ENCODE measurements at places on chromosomes 2 and 18.

GRCh38 chr2:218858138-218858445 lies 1.5 kb upstream of the WNT6 start:
- no peak for DNase-seq

DNA sequence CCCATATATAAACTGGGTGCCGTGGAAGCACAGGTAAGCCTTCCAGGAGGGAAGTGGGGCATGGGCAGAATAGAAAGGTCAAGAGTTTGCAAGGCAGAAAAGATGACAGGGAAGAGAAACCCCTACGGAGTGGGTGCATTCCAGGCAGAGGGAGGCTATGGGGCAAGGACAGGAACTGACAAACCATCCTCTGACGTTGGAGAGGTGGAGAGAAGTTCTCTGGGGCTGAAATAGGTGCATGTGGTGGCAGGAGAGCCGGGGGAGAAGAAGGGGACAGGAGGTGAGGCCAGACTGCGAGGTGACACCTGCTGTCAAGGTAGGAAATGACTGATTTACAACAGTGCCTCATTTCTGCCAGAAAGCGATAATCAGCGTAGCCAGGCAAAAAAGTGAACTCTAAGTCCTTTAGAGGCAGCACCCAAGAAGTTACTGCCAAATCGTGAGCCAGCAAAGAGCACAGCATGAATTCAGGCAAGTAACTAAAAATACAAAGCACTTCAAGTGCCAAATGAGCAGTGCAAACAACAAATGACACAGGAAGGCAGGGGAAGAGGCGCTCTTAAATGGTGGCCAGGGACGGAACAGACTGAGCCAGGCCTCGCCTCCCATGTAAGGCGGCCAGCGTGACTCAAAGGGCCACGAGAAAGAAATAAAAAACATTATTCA lies 113.3 kb upstream of the ACVR1C start:
- DNase-seq, result no peak

GRCh38 chr2:46296840-46297545 lies at the start of gene EPAS1:
EPAS1 (plus strand) TSS chr2:46297407; CDS start chr2:46297912, 505 bp downstream.
- DNase-seq, result peak; percentile 46

- DNase-seq, result no peak
These were observed 62.8 kb downstream of the HDAC4 start for GRCh38 chr2:239337877-239338484.

DNA sequence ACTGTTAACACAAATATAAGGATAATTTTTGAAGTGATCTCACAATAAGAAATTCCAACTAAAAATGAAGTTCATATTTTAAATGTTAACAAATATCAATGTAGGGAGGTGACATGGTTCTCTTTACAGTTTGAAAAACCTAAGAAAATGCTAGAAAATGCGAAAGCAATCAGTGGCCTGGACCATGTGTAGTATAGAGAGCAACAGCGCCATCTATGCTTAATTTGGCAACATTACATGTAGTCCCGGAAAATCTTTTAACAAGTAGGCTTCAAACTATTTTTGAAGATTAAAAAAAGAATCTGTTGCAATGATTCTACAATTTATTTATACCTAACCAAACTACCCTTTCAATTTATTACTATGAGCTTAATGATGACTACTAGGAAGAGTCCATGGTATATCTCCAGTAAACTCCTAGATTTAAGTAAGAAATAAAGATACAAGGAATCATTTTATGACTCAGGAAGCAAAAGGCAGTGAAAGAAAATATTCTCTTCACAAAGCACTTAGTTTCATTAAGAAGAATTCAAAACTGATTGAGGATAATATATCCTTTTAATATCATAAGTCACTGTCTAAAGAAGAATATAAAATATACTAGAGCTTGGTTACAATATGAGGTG lies 33.3 kb downstream of the NDUFA10 start:
- no peak for DNase-seq

GRCh38 chr2:96916646-96917543 lies 47.0 kb upstream of the SEMA4C start:
- no peak for DNase-seq

DNA sequence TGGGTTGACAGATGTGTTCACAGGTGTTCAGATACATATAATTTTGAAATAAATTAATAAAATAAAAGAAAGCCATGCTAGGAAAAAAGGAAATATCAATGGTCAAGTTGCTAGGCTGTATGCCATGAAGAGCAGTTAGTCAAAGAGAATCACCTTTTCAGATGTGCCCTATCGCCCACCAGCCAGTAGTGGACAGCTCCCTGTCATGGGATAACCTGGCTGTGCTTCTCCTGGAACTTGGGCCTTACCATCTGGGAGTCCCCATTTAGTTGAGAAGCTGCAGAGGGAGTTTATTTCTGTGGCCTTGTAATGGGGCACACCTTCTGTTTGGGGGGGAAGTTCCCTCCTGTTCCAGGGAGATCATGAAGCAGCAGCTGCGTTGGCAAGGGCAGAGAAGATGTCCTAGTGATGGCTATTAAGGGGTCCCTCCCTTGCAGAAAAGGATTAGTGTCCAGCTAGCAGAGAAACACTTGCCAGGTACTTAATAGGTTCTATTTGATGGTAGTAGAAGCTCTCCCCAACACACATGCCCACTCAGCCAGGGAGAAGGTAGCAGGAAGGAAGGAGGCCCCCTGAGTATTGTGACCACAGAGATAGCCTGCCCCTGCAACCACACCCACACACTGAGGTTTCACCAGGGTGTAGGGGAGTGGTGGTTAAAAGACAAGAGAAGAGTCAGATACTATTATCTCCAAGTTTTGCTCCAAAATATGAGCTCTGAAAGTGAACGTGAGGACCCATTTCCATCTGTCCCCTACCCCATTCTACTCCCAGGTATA lies 117.7 kb downstream of the B3GNT2 start:
- no peak for DNase-seq

DNA sequence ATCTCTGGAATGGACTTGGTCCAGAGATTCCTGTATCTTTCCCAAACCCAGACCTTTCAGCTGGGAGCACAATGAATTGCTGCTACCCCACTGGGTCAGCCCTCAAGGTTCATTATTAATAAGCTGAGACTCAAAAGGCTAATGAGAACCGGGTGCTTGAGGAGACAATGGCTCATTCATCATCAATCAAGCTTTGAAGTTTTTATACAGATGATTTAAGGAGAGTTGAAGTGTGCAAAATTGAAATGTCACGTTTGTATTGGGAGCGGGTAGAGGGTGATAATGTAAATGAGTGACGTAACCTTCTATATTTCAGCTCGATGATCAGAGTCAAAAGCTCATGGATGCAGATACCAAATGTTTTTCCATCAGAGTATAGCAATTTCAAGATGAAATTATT lies 744.9 kb downstream of the ERBB4 start:
- DNase-seq, result no peak

DNA sequence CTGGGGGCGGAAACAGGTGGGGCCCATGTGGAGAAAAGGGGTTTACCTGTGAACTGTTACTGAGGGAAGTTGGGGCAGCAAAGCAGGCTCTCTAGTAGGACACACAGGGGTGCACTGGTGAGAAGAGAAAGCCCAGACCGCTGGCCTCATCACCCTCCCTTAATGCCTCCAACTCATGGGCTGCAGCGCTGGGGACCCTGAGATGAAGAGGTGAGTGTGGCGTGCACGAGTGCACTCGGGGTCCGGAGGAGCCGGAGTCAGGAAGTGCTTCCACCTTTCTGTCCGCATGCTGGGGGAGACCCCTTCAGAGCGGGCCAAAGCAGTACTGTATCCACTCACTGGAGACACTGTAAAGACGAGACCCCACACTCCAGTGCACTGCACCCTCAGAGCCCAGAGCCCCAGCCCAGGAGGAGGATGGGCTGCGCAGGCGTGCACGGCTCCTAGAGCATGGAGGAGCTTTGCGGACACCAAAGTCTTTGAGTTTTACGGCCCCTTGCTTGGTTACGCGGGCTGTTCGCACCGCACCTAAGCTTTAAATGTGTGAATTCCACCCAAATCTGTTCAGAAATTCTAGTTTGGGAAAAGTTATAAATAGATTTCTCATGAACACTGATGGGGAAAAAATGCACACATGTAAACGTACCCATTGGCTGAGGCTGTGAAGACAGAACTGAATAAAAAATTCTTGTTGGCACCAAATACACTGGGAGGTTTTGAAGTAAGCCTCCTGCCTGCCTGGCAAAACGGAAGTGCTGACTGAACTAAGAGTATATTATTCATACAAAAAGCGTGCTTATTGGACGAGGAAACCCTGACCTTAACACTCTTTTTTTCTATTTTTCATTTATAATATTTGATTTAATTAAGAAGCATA lies 45.4 kb upstream of the PPP4R1 start:
- no peak for DNase-seq

DNA sequence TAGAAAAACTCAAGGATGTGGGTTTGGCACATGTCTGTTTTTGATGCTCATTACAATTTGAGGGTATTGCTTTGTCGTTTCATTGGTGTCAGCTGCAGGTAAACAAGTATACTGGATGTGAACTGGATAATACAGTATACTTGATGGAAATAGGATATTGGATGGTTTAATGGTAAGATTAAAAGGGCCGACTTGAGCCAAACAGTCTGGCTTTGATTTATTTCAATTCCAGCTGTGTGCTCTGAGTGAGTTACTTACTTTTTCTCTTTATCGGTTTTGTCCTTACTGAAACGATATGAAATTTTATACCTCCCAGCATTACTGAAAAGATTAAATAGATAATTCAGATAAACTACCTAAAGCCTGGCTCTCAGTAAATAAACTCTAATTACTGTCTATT lies 227.6 kb downstream of the ASXL3 start:
- DNase-seq, result no peak

GRCh38 chr2:36173760-36174404 lies 181.7 kb upstream of the CRIM1 start:
- no peak for DNase-seq

- DNase-seq, result no peak
These were observed 64.0 kb downstream of the HIBCH start for GRCh38 chr2:190255676-190256075.

DNA sequence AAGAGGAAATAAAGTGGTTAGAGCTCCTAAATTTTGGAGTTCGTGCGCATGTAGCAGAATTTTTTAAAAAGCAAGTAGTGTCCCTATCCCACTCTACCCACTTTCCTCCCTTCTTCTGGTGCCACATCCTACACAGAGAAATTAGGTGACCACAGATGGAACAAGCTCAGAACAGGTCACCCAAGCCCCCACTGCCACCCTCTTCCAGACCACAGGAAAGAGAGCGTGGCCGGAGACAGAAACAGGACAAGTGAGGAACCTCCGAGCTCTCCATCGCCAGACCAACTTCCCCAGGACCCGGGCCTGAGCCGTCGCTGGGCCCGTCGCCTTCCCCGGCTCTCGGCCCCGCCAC lies 433 bp downstream of the NPC1 start:
- no peak for DNase-seq

GRCh38 chr2:42137125-42137841 lies 31.9 kb upstream of the EML4 start:
- DNase-seq, result no peak

DNA sequence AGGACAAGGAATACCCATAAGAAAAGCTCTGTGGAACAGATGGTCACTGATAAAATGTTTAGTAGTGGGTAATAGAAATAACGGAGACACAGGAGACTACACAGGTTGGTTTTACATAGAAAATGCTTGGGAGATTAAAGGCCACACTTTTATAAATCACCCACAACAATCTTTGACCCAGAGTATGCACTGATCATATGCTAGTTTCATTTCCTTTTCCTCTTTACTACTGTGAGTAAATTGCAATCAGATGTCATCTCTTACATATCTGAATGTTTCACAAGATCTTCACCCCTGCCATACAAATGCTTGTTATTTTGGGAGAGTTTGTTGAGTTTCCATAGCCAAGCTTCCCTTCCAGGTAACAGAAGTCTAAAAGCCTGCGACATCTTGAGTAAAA lies 978.4 kb upstream of the KLHL29 start:
- DNase-seq, result no peak

DNA sequence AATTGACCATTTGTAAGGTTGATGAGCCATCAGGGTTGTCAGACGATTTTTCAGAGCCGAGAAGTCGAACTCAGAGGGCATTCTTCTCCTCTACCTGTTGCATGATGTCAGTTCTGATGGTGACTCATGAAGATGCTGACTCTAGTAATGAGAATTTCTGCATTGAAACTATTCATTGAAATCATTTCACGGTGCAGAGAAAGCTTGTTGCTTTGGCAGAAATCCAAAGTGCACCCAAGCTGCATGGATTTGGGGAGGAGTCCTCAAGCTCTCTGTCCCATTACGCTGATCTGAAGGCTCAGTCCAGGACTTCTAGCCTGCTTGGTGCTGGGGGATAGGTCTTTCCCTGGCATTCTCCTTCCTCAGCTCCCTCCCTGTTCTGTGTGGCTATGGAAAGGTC lies 125.7 kb upstream of the PXDN start:
- no peak for DNase-seq

DNA sequence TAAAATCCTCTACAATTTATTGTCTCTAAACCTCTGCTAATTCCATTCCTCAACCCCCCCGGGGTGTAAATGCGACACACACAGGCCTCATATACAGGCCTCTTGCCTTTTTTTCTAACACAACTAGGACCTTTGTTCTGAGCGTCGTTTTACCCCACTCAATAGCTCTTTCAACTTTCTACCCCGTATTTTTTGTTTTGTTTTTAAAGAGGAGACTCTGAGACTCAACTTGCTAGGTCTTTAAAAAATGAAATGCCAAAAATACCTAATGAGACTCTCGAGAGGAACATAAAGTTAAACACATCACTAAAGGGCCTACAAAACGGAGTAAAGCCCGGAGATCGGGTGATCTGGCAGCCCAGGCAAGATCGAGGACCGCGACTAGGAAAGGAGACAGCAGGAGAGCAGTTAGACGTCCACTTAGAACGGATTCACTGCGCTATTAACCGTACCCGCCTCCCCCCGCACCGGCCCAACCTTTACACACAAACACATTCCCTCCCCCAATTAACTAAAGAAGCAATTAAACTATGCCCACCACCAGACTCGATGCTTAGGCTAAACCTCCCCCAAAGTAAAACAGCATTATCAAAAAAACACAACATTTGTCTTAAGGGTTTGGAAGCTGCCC lies 1.7 kb downstream of the TRIP12 start:
- DNase-seq, result no peak

DNA sequence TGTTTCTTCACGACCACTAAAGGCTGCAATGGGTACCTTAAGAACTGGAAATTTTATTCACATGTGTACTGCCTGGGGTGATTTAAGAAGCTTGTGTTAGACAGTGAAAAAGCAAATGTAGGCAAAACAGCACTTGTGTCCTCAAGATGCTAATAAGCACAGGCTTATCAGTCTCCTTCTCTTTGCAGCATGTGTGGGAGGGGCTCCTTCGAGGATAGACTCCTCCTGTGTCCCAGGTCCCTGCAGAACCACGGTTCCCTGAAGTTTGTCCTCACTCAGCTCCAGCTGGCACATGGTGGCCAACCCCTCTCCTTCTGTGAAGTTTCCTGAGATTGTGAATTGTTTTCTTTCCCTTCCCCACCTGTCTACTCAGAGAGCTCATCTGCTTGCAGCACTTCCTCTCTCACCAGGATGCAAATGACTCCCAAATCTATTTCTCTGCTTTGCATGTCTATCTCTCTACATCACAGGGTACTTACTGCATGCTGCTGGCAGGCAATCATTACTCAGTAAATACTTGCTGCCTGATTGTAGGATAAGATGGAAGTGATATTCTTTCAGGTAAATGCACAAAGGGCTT lies 589.6 kb upstream of the KLHL29 start:
- DNase-seq, result no peak
